ENCODE measurements at places on chromosomes 1 and 21.

- DNase-seq, result no peak
Measured at GRCh38 chr1:99010679-99011078, 6.0 kb upstream of the PLPPR5 start.

DNA sequence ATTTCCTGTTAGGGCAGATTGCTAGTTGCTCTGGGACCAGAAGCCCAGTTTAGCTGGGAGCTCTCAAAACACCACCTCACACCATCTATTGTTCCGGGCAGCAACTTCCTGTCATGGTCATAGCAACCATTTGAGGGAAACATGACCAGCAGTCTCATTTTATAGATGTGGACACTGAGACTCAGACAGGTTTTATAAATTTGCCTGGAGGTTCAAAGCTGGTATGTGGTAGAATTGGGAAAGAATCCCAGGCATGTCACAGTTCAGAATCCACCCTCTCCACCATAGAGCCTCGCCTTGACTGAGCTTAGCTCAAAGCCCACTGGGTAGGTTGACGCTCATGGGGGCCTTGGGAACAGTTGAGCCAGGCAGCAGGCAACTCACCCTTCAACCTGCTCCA, 14.0 kb upstream of the TRIM67 start:
- DNase-seq, result no peak

DNA sequence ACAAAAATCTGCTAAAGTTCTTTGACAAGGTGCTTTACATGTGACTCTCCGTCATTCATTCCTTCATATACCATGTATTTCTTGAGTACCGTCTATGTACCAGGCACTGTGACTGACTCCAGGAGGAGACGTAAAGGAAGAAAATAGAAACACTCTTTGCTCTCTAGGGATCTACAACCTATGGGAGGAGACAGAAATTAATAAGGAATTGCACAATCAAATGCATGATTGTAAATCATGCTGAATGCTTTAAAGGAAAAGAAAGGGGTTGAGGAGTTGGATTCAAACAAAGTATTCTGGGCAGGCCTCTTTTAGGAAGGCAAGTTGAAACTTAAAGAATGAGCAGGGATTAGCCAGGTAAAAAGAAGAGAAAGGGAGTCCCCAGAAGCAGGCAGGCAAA, 239.1 kb upstream of the FGGY start:
- no peak for DNase-seq

DNA sequence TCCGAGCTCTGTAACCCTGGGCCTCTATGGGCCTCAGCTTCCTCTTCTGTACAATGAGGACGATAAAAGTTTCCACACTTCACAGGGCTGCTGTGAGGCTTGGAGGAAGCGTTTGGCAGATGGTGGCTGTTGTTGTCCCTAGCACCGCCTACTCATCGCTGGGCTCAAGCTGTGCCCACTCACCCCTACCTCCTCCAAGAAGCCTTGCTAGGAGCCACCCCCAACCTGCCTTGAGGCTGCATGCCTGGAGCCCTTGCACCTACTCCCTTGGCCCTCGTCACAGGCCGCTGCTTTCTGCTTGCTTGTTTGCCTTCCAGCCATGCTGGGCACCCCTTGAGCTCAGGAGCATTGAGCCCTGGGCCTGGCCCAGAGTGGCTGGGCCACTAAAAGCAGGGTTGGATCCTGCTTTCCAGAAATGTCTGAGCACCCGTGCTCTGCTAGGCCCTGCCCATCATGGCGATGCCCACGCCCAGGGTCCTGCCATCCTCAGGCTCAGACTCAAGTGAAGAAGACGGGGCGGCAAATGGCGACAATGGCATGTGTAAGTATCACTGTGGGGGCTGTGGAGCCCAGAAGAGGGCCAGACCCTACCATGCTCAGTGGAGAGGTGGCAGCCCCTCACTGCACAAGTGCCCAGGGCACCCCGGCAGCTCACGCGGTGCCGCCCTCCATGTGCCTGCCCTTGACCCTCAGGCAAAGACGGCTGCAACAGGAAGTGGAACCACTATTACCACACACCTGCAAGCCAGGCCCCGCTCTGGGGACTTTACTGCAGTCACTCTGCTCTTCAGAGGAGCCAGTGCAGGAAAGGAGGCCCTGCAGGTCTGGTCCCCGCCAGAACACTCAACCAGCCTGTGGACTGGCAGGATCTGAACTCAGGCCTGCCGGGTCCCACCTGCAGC, 9.5 kb downstream of the SH3BGRL3 start:
- no peak for DNase-seq

GRCh38 chr1:172627702-172628101, 31.2 kb upstream of the FASLG start:
- no peak for DNase-seq

GRCh38 chr1:170001266-170001665, 73.2 kb downstream of the KIFAP3 start:
- no peak for DNase-seq

GRCh38 chr1:174626031-174627025, 178.6 kb downstream of the GPR52 start:
- no peak for DNase-seq

GRCh38 chr1:227357171-227357926, 39.1 kb upstream of the CDC42BPA start:
- no peak for DNase-seq

DNA sequence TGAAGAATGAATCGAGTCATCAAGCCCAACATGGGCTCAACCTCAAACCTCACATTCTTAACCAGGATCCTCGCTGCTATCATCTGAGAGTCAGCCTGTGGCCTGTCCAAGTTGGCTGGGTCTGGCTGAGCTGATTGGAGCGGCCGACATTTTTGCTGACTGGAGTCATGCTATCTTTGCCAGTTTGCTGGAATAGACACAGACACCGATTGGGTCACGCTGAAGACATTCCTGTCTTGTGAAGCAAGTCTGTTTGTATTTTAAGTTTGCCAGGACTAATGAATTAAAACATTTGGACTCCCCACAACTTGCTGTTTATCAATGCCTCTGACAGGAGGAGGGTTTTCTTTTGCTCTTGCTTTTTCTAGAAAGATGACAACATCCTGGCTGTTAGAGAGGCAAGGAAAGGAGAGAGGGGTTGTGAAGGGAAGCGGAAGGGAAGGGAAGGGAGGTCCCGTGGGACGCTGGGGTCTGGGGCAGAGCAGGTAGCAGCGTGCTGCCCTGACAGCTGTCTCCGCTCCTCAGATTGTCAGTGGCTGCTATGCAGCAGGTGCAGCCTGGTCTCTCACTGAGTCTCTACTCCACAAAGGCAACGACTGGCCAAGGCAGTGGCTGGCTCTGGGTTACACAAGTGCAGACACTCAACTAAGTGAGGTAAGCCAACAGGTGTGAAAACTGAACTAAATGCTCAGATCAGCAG, at the start of gene MAP3K7CL:
MAP3K7CL (plus strand) TSS at position 375 of the 700 bp plus-strand sequence. CDS start 2,701 bp downstream, outside the sequence.
- DNase-seq, result no peak

GRCh38 chr1:63323865-63324778, 1.8 kb downstream of the FOXD3 start:
- no peak for DNase-seq

DNA sequence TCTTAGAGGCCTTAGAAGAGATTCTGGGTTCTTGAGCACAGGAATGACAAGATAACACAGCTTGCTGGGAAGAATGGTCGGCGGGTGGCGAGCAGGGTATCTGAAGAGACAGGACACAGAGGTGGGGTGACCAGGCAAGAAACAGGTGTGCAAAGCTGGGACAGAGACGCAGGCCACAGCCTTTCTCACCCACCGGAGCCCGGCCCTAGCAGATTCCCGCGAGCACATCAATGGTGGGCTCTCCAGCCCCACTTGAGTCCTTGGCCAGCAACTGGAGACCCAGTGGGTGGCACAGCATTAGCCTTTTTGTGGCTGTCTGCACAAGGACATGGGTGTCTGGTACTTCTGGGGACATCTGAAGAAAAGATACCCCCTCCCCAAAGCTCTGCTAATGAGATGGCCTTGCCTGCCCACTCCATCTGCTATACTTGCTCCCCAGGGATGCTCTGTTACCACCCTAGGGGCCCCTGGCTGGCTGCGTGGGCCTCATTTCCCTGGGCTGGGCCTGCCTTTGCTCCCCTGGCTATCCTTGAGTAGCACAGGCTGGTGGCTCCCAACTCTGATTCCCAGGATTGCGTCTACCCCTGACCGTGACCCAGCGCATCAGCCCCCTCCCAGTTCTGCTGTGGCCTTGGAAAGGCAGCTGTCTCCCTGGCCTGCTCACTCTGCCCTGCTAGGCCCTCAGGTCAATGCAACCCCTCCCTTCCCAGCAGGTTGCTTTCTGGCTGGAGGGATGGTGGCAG, 127.2 kb upstream of the ADAR start:
- no peak for DNase-seq

- no peak for DNase-seq
Measured at GRCh38 chr1:20492751-20493150, 6.7 kb upstream of the CAMK2N1 start.

DNA sequence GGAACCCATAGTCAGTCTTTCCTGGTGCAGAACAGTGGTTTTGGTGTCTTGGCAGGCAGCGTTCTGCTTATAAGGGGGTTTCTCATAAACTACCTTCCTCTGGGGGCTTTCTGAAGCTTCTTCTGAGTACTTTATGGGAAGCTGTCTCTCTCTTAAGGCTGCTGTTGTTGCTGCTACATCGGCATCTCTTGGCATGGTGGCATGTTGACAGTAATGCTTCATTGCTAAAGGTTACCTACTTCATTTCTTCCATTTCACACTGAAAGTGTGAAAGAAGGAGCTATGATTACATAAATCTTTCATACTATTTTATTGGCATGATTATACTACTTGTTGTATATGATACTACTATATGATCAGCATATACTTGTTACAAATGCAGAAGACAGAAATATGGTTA, 6.3 kb upstream of the MAP10 start:
- no peak for DNase-seq

DNA sequence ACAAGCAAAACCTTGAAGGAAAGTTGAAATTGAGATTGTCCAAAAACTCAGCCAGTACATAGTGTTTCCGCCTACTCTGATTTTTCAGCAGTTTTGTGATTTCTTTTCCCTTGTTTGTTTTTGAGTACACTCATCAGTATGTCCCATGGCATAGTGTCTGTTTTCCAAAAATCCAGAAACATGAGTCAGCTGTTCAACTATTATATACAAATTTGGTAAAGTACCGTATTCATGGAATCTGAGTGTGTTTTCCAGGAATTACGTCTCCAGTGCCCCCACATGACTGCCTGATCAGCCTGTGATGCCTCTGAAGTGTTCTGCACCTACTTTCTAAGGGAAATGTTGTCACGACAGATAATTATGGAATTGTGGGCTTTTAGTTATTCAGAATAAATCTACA, 186.8 kb downstream of the LTN1 start:
- DNase-seq, result no peak

DNA sequence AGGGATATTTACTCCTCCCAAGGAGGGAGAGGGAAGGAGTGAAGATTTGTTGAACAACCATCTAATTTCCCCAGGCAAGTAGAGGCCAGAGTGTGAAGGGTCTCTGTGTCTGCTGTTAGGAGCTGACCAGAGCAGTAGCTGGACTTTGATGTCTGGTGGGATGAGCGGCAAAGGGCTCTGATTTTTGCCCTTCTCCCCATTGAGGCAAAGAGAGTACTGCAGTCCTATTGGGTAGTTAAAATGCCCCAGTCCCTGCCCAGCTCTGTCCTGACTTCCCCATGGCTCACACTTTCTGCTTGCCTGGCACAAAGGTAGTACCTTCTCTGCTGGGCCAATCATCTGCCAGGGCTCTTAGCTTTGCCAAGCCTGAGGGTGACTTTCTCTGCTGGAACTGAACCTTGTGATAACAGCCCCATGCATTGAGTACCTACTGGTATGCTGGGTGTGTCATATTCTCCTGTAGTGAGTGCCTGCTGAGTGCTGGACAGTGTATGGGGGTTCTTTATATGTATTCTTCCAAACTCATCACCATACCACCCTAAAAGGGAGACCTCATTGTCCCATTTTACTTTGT, 64.0 kb upstream of the SELENON start:
- DNase-seq, result no peak

- DNase-seq, result no peak
Measured at GRCh38 chr1:226687426-226687825, 51.7 kb downstream of the ITPKB start.

DNA sequence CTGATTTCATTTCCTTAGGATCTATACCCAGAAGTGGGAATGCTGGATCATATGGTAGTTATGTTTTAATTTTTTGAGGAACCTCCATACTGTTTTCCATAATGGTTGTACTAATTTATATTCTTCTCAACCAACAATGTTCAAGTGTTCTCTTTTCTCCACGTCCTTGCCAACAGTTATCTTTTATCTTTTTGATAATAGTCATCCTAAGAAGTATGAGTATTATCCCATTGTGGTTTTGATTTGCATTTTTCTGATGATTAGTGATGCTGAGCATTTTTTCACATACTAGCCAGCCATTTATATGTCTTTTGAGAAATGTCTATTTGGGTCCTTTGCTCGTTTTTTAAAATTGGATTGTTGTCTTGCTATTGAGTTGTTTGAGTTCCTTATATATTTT, 38.5 kb downstream of the ABCD3 start:
- no peak for DNase-seq

GRCh38 chr1:239209591-239209990, 176.8 kb upstream of the CHRM3 start:
- no peak for DNase-seq

DNA sequence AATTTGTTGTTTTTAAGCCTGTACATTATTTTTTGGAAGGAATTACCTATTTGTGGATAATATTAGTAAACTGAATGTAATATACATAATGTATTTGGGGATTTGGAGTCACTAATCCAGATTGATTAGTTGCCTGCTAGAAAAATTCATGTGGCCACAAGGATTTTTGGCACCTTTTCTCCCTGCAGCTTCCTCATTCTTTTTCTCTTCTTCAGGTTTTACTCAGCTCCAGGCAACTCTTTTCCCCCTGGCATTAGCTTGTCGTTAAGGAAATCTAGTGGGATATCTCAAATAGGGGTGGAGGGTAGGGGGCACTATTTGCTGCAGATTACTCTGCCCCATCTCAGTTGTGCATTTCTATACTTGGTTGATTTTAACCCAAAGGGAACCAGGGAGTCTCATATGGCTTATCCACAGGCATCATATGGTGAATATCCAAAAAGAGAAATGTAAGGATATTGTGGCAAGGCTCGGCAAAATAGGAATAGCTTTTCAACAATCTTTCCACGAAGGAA, 203.1 kb downstream of the NFIA start:
- DNase-seq, result no peak

DNA sequence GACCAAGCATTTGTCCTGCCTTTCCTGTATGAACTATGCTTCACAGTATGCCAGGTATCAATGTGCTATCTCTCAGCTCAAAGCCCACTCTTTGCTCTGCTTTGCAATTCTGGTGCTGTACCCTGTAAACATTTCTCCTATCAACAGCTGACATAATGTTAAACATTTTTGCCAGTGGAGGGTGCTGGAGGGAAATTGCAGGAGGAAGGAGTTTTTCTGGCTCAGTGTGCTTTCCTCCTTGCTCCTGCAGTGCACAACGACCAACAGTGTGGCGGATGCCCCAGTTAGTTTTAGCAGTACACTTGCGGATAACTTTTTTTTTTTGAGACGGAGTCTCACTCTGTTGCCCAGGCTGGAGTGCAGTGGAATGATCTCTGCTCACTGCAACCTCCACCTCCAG, 67.1 kb upstream of the PTGFRN start:
- DNase-seq, result no peak
